OCI-LY7 (cell line): ENCODE measurements at places on chromosomes 6 and 20. TPM values are rescaled to one million over a fixed set of nuclear protein-coding genes. Genes with fewer than 3 reads are reported as not detected.
A peak's percentile ranks its signal among the peaks of the same experiment; 100 is the strongest.

Gene PRDM13
- total RNA-seq = not detected in 2 replicates

GRCh38 chr6:107318100-107318736 lies 141.1 kb downstream of the PDSS2 start:
- DNase-seq = peak; percentile 80

DNA sequence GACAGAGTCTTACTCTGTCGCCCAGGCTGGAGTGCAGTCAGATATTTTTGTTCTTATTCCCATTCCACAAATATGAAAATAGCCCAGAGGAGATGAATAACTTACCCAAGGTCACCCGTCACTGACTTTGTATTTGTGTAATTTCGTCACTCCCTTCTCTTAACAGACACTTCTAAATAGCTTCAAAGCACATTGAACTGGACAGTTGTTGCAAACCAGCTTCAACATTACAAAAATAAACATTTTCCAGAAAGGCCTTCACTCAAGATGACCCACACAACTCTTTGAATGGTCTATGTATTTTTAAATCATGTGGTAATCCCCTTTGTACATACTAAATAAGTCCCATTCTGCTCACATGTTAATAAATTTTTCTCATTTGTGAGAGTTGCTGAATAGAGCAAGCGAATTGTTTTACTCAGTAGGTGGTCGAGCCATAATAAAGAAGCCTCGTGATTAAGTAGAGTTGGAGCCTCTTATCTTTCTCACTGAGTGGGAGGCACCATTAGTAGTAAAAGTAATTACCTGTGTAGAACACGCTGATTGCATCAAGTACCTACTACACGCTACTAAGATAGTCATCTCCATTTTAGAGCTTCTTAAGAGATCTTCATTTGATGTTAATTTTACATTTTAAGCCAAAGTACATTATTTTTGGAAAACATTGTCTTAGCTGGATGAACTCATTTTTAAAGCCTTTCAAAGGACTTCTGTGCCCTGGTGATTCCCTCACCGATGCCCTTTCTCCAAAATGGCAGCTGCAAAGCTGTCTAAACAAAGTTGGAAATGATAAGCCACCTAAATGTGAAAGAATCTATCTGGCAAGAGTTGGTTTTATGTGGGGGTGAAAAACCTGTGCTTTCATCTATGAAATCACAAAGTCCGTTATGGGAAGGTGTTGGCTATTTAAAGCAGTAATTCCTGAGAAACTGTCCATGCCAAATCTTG lies 110.0 kb downstream of the TSHZ2 start:
- DNase-seq = no peak

- no peak for DNase-seq
Observed at GRCh38 chr6:37565267-37566110, 65.8 kb upstream of the CCDC167 start.

Gene ABHD16B
- total RNA-seq = 0.29 TPM in 1 of 2 replicates, not detected in the other

GRCh38 chr6:11217360-11218101 lies 14.9 kb downstream of the NEDD9 start:
- DNase-seq = no peak

Gene BMP2
- total RNA-seq = not detected in 2 replicates

DNA sequence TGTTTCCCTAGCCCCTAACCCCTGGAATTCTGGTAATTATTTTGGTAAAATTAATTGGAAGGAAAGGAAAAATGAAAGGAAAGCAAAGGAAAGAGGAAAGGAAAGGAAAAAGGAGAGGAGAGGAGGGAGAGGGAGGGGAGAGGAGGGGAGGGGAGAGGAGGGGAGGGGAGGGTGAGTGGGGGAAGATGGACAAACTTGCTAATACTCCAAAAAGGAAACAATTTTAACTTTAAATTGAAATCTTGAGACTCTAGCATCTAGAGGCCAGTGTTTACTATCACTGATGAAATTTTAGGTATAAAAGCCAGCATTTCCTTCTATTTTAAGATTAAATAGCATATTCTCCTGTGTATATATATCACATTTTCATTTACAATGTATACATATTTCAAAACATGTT lies 156.5 kb downstream of the COL12A1 start:
- DNase-seq = no peak
